Left ventricle myocardium superior (tissue), 1 donor: ENCODE measurements at places on chromosomes 16 and 17. TPM values are rescaled to one million over a fixed set of nuclear protein-coding genes. Genes with fewer than 3 reads are reported as not detected.

ETV4 gene
- total RNA-seq, result 0.37 TPM

CYGB gene
- total RNA-seq, result 28.0 TPM

DHX8 gene
- 29.7 TPM for total RNA-seq

SPNS2 gene
- 12.7 TPM for total RNA-seq

FOXF1 gene
- 0.25 TPM for total RNA-seq

SLFN12L gene
- 0.32 TPM for total RNA-seq

GGT6 gene
- total RNA-seq, result 0.22 TPM

TMIGD1 gene
- total RNA-seq, result not detected

GSG1L gene
- total RNA-seq, result 1.9 TPM

GCGR gene
- total RNA-seq, result not detected

SDK2 gene
- 1.5 TPM for total RNA-seq

TPSB2 gene
- total RNA-seq, result 7.3 TPM

SLC22A31 gene
- not detected for total RNA-seq

MEAK7 gene
- 4.4 TPM for total RNA-seq

SPECC1 gene
- 10.3 TPM for total RNA-seq

CHMP1A gene
- total RNA-seq, result 36.5 TPM

SOST gene
- total RNA-seq, result not detected

KRTAP3-1 gene
- not detected for total RNA-seq

NPIPA1 gene
- total RNA-seq, result 46.3 TPM

HS3ST2 gene
- 0.17 TPM for total RNA-seq

AATK gene
- 14.5 TPM for total RNA-seq

IRX3 gene
- total RNA-seq, result 5.6 TPM

SDR42E2 gene
- not detected for total RNA-seq

HSPB9 gene
- total RNA-seq, result 0.12 TPM

PNMT gene
- total RNA-seq, result 5.8 TPM

EVPLL gene
- total RNA-seq, result not detected

CCNF gene
- total RNA-seq, result 1.1 TPM

KRTAP16-1 gene
- not detected for total RNA-seq
